Fibroblast of skin of right biceps (primary cell): ENCODE measurements at places on chromosomes 13 and 19.
A peak's percentile ranks its signal among the peaks of the same experiment; 100 is the strongest.

- DNase-seq, result no peak
These were observed 272.7 kb downstream of the NHLRC3 start for GRCh38 chr13:39310961-39311360.

GRCh38 chr19:51097166-51097738 is 11.0 kb downstream of the CTU1 start:
- peak; percentile 77 for DNase-seq

DNA sequence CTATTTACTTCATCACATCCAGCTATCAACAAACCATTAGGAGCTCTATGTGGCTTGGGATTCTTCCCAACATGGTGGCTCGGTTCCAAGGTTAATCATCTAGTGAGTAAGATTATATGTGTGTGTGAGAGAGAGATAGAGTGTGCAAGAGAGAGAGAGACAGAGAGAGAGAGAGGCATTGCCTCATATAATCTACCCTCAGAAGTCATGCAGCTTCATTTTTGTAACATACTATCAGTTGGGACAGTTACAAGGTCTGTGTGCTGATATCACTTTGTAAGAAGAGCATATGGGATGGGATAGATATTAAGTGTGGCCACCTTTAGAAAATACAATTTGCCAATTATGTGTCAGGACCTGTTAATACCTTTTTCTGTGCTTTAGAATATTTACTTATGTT is 104.1 kb downstream of the NDFIP2 start:
- no peak for DNase-seq

DNA sequence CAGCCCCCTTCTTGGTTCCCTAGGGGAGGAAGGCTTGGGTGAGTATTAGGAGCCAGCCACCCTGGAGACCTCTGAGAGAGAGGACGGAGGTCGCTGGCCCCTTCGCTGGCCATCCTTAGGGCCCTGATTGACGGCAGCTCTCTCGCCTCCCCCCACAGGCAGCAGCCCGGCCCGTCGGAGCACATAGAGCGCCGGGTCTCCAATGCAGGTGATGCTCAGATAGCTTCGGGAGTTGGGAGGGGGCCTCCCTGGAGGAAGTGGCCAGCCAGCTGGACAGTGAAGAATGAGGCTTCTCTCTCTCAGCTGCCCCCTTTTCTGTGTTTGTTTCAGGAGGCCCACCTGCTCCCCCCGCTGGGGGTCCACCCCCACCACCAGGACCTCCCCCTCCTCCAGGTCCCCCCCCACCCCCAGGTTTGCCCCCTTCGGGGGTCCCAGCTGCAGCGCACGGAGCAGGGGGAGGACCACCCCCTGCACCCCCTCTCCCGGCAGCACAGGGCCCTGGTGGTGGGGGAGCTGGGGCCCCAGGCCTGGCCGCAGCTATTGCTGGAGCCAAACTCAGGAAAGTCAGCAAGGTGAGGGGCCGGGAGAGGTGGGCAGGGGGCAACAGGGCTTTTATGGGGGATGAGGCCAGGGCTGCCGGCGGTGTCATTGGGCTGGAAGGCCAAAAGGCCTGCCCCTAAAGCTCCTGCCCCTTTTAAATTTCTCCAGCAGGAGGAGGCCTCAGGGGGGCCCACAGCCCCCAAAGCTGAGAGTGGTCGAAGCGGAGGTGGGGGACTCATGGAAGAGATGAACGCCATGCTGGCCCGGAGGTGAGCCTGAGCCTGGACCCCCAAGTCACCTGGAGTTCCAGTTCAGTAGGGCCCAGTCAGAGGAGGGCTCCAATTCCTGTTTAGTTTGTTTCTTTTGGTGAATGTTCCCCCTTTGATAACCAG is 15.0 kb downstream of the VASP start:
- no peak for DNase-seq
